ENCODE measurements at places on chromosomes 3 and 15. TPM values are rescaled to one million over a fixed set of nuclear protein-coding genes. Genes with fewer than 3 reads are reported as not detected.
A peak's percentile ranks its signal among the peaks of the same experiment; 100 is the strongest.

- no peak for DNase-seq
These were observed 96.6 kb upstream of the CBLB start for GRCh38 chr3:105965384-105965783.

DNA sequence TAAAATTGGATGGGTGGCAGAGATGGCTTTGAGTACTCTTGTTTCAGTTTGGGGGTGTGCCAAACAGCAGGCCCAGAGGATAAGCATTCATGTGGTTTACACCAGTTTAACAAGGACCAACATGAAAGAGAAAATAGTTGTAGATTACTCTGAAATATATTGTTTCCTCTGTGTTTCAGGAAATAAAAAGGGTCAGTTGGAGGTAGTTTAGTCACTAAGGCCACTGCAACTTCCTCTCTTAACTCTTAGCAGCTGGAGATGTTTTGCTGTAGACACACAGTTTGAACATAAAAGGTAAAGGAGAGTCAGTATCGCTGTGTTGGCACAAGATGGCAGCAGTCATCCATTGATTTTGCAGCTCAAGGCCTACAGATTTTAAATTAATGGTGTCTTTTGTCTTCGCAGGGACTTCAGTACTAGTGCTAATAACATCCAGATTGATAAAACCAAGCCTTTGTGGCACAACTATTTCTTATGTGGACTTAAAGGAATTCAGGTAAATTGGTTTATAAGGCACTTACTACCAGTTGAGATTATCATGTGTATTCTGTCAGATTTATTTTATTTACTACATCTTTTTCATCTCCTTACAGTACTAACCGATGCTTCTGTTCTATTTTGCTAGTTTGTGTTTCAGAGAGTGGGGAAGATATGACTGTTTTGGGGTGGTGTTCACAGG, 65.5 kb downstream of the GALK2 start:
- DNase-seq = peak; percentile 92

- no peak for DNase-seq
These were observed 34.0 kb downstream of the LYZL4 start for GRCh38 chr3:42376344-42376798.

DNA sequence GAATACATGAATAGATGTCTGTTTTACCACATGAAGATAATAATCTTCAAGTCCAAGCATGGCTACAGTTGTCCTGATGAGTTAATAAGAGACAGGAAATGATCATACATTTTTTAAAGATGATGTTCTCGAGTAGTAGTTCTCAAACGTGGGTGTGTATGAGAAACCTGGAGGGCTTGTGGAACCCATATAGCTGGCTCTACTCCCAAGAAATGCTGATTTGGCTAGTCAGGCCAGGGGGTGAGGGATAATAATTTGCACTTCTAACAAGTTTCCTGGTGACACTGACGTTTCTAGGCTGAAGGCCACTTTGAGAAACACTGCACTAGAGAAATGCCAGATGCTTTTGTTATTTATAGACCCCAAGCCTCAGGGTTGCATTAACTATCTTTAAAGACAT, 37.0 kb downstream of the ROPN1B start:
- DNase-seq = peak; percentile 59

GRCh38 chr3:192812743-192813383, 85.5 kb upstream of the FGF12 start:
- DNase-seq = peak; percentile 75

DNA sequence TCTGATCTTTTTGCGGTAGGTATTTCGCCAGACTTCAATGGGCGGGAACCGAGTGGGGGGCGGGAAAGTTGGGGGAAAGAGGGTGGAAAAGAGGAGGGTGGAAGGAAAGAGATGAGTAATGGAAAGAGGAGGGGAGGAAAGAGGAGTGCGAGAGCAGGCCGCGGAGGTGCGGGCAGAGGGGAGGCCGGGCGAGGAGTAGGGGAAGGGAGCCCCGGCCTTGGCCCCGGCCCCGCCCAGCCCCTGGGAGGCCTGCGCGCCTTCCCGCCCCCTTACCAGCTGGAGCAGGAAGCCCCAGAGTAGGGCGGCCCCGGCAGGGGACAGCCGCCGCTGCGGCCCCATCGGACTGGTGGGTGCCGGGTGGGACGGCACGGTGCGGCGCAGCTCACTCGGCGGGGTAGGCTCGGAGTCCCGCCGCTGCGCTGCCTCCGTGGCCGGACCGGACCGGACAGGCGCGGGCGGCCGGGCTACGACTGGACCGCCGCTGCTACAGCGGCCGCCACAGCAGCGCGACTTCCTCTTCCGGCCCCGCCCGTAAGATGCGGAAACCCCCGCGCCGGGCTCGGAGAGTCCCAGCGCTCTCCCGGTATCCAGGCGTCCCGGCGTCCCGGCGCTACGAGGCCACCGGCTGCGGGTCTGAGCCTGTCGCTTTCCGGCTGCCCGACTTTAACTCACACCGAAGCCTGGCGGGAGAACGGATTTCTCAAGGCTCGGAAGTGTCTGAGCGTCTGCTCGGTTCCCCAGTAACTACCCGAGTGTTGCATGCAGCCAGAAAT, at the start of gene SPPL2A:
SPPL2A (minus strand) TSS at position 512 of the 773 bp plus-strand sequence; CDS start at position 339, 173 bp downstream.
- peak; percentile 85 for DNase-seq

- peak; percentile 82 for DNase-seq
These were observed 402 bp downstream of the WWTR1 start for GRCh38 chr3:149657321-149657925.

GRCh38 chr3:7194071-7194835, 333.3 kb downstream of the GRM7 start:
- no peak for DNase-seq

- DNase-seq = no peak
These were observed 17.9 kb upstream of the SKIC8 start for GRCh38 chr15:78317145-78317836.

GRCh38 chr3:103389356-103389755, 954.5 kb downstream of the ZPLD1 start:
- DNase-seq = no peak

- peak; percentile 80 for DNase-seq
These were observed 51.2 kb downstream of the CFAP20DC start for GRCh38 chr3:58998476-58999117.

- DNase-seq = peak; percentile 13
These were observed 674 bp downstream of the SERP1 start for GRCh38 chr3:150545419-150546225.

DNA sequence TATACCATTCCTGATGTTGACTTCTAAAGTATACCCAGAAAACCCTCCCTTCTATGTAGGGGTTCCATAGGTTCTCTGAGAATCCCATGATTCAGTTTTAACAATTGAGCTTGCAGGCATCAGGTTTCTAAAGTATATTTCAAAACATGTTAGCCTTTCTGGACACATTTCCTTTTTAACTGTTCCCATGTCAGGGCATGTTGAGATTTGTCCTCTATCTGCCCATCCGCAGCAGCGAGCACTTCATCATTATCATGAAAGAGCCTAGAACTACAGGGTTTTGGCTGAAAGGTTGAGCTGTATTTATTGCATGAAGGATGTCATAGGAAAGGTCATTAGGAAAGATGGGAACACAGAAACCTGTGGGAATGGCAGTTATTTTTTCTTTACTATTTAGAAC, 201.1 kb upstream of the BHLHE40 start:
- no peak for DNase-seq

- DNase-seq = peak; percentile 74
These were observed 26.7 kb downstream of the SLC2A2 start for GRCh38 chr3:170999737-171000242.

- DNase-seq = no peak
These were observed 10.8 kb downstream of the PLA1A start for GRCh38 chr3:119608405-119609000.

Gene NDUFB4
- 396 TPM for polyA plus RNA-seq

Gene TIMP4
- polyA plus RNA-seq = not detected

Gene ADAMTS17
- polyA plus RNA-seq = 0.09 TPM

Gene XPC
- 26.6 TPM for polyA plus RNA-seq

Gene IL16
- polyA plus RNA-seq = 0.45 TPM

Gene MLH1
- polyA plus RNA-seq = 35.2 TPM

Gene MCF2L2
- 7.1 TPM for polyA plus RNA-seq

Gene PLSCR2
- polyA plus RNA-seq = not detected

Gene TCAIM
- polyA plus RNA-seq = 20.1 TPM

Gene CLDN1
- polyA plus RNA-seq = 0.54 TPM

Gene NR2E3
- polyA plus RNA-seq = not detected

Gene ARGFX
- polyA plus RNA-seq = not detected

Gene CHL1
- not detected for polyA plus RNA-seq

Gene CKMT1B
- 6.5 TPM for polyA plus RNA-seq

Data from cardiac muscle cell (in vitro differentiated cells and primary cell).